CD4-positive, alpha-beta T cell treated with Interleukin-17A for 1 hour (primary cell): ENCODE measurements at places on chromosomes 1 and 21.

DNA sequence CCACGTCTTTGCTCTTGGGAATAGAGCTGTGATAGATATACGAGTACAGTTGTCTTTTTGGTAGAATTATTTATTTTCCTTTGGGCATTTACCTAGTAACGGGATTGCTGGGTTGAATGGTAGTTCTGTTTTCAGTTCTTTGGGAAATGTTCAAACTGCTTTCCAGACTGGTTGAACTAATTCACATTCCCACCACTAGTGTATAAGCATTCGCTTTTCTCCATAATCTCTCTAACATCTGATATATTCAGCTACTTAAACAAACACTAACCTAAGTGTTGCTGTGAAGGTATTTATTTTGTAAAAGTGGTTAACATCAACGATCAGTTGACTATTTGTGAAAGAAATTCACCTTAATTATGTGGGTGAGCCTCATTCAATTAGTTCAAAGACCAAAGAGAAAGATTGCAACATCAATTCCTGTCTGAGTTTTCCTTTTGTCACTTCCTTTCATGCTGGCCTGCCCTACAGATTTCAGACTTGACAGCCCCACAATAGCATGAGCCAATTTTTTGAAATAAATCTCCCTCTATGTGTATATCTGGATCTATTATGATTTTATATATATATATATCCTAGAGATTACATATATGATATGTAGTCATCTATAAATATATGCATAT lies 26.7 kb upstream of the DUSP10 start:
- DNase-seq: no peak

DNA sequence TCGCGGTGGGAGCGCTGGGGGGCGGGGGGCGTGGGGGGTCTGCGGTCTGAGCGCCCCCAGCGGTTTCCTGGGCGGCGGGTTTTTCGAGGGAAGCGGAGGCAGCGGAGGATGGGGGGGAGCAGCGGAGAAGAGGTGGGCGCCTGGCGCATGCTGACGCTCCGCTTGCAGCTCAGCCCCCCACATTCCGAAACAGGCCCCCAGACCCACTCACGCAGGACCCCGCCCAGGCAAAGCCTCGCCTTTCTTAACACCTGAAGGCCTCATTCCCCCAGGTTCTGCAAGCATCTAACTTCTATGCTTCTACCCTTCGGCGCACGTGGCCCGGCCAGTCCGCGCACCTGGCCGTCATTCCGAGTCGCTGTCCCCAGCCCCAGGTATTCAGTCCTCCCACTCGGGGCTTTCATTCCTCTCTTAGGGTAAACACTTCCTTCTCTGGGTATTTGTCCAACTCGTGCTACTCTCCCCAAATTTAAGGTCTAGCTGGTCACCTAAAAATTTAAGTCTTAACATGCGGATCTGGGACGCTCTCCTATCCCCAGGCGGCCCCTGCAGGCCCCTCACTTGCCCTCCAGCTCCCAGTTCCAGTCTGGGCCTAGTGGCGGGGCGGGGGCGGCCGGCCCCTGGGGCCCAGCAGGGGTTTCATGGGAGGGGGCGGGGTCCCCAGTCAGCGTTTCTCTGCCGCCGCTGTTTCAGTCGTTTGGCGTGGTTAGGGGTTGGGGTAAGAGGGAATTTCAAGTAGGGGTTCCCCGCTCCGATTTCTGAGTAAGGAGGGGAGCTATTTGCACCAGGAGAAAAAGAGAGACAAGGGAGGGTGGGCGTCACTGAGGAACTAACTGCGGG lies 2.8 kb upstream of the ZBTB7B start:
- DNase-seq: peak; percentile 54

GRCh38 chr1:208122612-208123358 lies 121.4 kb downstream of the PLXNA2 start:
- DNase-seq: no peak

DNA sequence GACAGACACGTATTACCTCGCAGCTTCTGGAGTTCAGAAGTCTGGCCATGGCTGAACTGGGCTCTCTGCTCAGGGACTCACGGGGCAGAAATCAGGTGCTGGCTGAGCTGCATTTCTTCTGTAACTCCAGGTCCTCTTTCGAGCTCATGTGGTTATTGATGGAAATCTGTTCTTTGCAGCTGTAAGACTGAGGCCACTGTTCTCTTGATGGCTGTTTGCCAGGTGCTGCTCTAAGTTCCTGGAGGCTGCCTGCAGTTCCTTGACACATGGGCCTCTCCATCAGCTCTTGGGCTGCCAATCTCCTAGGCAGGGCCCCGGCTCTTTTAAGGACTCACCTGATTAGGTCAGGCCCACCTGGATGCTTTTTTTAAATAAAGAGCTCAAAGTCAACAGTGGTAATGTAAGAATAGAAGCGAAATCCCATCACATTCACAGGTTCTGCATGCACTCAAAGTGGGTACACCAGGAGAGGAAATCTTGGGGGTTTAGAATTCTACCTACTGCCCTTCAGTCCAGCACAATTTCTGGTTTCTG lies 139.1 kb downstream of the KAZN start:
- DNase-seq: no peak

DNA sequence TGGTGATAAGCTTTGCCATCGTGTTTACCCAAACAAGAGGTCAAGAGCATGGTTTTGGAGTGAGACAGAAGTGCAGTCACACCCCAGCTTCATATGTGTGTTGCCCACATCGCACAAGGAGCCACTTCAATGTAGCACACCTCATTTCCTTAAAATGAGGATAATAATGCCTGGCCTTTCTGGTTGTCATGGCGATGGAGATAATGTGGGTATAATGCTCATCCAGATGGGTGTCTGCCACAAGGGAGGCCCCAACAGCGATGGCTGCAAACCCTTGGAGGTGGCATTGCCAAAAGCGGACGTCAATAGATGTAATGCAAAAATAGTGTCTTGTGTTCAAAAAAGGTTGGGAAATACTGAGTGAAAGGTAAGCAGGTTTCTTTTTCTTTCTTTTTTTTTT lies 83.1 kb upstream of the AJAP1 start:
- no peak for DNase-seq

DNA sequence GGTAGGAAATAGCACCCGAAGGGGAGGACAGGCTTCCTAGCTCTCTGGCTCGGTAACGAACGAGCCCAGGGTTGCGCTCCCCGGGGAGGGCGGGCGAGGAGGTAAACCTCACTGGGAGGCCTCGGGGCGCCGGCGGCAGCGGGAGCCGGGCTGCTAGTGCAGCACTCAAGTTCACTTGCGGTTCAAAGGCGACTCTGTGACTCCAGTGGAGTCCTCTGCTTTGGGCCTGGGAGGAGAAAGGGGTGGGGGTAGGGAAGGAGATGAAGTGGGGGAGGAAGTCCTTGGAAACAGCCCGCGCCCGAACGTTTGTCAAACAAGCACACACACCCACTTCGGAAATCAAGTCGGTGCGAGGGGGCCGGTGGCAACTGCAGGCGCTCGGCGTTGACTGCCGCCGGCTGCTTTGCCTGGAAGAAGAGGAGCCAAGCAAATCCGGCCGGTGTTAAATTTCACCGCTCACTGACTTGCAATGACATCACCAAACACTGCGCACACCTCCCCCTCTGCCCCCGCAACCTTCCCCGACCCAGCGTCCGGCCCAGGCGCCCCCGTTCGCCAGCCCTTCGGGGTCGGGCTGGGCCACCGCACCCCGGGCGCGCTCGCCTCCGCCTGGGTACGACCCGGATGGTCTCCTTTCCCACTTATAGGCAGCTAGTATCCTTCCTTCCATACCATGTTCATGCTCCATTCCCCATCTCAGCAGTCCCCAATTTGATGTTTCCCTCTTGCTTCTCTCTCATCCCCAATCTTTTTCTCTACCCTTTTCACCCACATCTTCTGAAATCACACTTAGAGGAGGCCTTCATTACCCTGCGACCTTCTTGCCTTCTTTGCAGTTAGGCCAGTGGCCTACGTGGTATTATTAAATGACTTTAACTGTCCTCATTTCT lies at the start of gene COL24A1:
Gene COL24A1 (minus strand): TSS at position 207 of the 890 bp plus-strand sequence. CDS start 376 bp downstream, outside the sequence.
- no peak for DNase-seq

- DNase-seq: peak; percentile 17
Measured at GRCh38 chr1:89451011-89451410, 73.6 kb upstream of the LRRC8B start.

DNA sequence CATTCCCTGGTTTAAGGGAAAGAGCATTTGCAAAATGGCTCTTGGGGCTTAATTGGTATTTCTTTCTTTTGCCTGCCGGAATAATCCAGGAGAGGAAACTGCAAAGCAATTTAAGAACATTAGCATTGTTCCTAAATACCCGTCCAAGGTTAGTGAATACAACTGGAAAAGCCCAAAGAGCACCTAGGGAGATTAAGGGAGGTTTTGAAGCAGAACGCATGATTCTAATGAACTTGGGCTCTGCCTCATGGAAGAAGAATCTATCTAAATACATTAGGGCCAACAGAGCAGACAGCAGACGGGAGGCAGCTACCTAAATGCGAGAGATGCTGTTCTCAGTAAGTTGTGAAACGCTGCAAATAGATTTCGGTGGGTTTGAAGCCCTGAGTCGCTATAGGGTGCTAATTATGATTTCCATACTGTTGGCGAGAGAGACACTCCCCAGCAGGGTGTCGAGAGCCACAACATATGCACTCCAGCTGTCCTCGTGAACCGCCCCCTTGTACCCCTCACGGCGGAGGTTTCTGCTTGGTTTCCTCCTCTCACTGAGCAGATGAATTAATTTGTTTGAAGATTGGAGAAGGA lies 326.7 kb upstream of the CAMK1G start:
- DNase-seq: no peak

DNA sequence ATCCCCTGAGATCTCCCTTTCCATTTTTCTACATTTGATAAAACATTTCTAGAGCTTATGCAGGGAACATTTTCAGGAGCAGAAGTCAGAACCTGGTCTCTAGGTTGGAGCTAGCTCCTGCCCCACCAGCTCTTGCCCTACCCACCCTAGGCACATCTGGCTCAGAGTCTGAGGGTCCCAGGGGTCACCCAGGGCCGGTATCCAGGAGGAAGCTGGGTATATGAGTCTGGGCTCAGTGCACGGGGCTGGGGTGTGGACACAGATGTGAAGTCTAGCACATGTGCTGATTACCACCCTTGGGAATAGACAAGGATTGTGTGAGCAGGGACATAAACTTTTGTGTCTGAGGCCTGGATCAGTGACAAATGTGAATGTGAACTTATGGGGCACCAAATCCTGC lies 95.4 kb downstream of the MATN1 start:
- no peak for DNase-seq

DNA sequence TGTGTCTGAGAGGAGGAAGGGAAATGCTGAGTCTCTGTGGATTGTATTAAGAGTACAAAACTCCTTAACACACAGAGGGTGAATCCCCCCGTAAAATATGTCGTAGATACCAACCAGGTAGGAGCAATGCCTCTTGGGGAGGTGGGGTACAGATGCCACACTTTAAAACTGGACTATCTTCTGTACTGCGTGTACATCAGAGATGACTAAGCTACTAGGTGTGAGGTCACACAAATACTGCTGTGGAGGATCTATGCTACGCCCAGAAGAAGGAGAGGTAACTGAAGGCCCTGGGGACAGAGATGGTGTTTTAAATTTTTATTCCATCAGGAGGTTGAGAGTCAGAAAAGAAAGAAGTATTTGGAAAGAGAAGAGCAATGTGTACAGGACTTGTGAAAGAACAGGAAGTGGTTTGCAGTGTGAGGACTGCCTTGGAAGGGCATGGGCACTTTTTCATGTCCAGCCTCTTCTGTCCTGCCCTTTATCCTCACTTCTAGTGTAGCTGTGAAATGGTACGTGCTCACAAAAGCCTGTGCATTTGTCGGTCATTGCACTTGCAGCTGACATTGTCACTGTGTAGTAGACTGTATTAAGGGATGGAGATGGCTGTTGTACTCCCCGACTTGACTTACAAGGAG lies 287.8 kb upstream of the CHRM3 start:
- DNase-seq: no peak

GRCh38 chr21:18522181-18522972 lies 118.8 kb upstream of the TMPRSS15 start:
- DNase-seq: no peak

DNA sequence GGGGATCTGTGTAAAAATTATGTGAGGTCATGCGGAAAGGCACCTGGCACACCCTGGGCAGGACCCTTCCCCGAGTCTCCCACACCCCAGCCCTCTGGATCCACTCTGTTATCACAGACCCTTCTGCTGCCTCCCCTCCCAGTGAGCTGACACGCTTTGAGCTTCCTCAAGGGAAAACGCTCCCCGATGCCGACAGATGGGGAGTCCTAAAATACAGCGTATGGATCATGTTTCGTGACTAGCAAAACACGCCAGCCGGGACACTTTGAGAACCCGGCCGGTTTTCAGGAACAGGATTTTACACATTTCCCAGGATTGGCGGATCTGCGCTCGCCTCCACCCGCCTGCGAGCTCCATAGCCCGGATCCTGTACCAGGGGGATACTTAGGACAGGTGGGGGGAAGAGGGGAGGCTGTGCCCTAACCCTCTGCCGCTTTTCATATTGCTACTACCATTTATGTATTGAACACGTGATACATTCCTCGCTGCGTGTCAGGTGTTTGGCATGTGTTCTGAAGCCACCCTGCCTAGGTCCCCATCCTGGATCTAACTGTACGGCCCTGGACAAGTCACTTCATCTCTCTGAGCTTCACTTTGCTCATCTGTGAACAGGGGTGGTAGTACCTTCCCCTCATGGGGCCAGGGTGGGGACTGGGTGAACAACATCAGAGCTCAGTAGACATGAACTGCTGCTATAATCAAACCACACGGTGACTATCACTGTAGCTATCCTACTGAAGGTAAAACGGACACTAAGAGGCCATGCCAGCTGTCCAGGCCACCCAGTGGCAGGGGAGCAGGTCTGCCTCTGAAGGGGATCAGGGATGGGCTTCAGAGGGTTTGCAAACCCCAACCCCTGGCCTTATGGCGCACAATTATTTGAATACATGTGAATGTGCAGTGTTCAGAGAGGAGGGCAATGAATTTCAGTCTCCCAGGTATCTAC lies 63.2 kb downstream of the SSBP3 start:
- DNase-seq: no peak

DNA sequence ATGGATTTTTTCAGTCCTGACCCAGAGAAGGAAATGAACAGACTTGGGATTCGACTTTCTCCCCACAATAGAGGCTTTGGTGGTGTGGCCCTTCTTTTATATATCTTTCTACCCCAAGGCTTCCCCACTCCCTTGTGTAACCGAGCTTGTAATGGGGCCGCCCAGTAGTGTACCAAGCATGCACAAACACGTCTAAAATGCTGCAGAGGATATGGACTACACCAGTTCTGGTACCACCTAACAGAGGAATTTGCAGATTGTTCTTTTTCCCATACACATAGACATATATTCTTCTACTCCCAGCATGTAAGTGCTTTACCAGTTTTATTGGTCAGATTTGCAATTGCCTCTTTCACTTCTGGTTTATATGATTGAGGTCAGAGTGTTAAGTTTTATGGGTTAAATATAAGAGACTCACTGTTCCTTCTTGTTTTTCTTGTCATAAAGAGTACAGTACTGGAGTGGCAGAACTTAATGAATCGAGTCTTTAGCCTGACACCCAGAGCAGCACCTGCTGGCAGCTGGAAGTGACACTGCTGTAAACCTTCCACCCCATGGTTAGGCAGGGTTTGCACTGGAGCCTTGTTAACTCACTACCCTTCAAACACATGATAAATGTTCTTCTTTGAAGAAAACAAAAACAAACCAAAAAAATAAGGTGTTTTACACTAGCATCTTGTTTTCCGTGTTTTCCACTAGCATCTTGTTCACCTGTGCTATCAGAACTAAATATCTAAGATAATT lies 198.6 kb downstream of the PTPRC start:
- DNase-seq: no peak

GRCh38 chr1:68331117-68331865 lies 99.0 kb upstream of the WLS start:
- no peak for DNase-seq

GRCh38 chr1:31764312-31765040 lies at the start of gene ADGRB2:
Gene ADGRB2 (minus strand): TSS chr1:31764340. CDS start chr1:31757221, 7,119 bp downstream.
- peak; percentile 25 for DNase-seq

GRCh38 chr1:116415699-116416533 lies 42.9 kb downstream of the ATP1A1 start:
- no peak for DNase-seq
